HS-27A (cell line): ENCODE measurements at places on chromosomes 16 and 17.

GRCh38 chr16:77234611-77235010 lies 35.4 kb downstream of the SYCE1L start:
- DNase-seq, result no peak

- DNase-seq, result no peak
Observed at GRCh38 chr17:45867702-45868101, 23.0 kb downstream of the SPPL2C start.

DNA sequence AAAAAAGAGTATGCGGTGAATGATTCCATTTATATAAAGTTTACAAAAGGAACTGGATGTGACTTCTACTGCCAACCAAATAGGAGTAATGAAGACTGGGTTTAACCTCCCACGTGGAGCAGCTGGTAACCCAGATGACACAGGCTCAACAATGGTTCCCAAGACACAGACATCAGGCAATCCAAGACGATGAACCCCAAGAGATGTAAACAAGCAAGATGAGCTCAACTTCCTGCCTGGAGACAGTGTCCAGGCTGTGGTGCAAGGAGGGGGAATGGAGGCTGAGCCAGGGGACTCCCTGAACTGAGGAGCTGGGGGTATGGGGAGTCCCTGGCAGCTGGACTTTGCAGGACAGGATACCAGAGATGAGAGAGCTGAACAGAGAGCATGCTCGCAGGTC lies 104.7 kb downstream of the LITAF start:
- no peak for DNase-seq

DNA sequence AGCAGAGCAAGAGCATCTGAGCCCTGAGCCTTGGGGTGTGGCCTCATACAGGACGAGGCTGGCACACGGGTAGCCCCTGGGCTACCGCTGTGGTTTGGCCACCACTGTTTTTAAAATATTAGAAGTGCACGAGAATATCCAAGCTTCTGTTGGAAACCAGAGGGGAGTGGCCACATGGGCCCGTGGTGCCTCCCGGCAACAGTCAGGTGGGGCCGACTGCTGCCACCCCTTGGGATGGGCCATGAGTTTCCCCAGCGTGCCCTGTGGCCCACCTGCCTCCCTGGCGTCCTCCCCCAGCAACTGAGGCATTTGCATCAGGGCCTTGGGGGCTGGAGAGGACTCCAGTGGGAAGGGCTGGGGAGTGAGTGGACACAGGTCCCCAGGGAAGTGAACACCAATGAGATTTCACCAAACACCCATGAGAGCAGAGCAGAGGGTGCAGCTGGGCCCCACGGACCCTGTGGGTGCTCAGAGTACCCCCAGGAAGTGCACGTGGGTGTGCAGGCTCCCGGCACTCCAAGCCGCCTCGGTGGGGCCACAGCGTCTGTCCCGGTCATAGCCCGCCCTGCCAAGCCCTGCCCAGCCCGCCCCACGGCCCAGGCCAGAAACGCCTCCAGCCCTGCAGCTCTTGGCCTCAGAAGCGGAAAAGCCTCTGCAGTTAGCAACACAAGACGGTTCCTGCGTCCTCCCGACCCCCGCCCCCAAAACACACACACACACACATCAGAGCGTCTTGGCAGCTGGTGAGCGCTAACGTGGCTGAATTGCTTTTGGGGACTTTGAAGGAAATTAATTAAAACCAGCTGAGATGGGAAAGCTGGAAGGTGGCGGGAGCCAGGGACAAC lies 22.7 kb downstream of the ZNF469 start:
- no peak for DNase-seq

DNA sequence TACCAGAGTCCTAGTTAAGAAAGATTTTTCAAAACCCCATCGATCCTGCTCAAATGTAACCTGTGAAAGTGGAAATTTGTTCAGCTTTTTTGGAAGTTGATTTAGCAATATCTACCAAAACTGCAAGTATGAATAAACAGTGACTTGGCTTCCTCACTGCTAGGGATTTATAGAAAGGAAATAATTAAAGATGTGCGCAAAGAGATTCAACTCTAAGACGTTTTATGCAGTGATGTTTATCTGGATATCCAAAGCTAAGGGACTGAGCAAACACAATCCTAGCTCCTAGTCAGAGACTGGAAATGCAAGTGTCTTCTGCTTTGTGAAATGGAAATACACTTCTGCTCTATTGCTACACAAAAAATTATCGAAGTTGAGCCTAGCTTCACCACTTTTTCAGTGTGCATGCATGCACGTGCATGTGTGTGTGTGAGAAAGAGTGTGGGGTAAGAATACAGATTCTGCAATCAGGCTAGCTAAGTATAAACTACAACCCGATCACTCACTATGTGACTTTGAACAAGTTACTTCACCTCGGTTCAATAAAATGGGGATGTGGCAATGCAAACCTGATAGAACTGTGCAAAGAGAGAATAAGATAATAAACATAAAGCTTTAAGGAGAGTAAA lies 52.1 kb upstream of the FOXF1 start:
- DNase-seq, result no peak

- no peak for DNase-seq
Observed at GRCh38 chr16:78562650-78563049, 463.2 kb downstream of the WWOX start.

GRCh38 chr17:77726549-77727006 lies 231.9 kb upstream of the TNRC6C start:
- no peak for DNase-seq

DNA sequence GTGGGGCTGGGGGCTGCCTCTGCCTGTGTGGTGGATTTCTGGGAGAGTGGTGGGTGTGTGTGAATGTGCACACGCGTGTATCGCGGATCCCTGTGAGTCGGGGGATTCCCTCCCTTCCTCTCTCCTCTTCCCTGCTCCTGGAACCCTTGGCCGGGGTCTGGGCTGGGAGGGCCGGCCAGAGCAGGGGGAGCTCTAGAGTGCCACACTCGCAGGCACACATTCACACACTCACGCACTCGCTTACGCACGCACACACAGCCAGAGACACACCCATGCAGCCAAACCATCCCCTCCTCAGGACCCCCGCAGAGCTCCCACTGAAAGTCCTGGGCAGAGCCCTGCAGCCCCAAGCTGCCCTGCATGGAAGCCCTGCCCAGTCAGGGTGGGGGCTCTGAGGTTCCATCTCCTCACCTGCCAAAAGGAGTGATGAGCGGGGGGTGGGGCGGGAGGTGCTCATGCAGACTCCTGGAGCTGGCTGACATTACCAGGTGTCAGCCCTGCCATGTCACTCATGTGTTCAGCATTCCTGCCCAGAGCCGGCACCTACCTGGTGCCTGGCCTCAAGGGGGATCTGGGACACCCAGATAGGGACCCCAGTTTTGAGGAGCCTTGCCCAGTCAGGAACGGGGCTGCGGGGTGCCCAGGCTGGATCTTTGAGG lies 1.9 kb downstream of the NECAB2 start:
- DNase-seq, result no peak

DNA sequence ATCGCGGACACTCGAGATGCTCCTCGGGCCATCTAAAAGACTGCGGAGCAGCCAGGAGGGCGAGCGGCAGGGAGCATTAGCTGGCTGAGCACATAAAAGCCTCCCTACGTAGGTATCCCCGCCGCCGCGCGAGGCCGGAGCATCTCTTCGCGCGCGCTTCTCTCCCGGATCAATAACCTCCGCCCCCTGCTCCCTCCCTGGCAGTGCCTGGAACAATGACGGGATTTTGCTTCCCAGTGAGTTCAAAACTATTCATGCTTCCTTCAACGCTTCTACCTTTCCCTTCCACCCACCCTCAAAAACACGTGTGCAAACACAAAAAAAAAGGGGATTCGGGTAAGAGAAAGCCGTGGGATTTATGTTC lies 984 bp downstream of the CENPV start:
- DNase-seq, result no peak

- DNase-seq, result no peak
Observed at GRCh38 chr17:8905331-8905730, 37.9 kb upstream of the PIK3R6 start.

DNA sequence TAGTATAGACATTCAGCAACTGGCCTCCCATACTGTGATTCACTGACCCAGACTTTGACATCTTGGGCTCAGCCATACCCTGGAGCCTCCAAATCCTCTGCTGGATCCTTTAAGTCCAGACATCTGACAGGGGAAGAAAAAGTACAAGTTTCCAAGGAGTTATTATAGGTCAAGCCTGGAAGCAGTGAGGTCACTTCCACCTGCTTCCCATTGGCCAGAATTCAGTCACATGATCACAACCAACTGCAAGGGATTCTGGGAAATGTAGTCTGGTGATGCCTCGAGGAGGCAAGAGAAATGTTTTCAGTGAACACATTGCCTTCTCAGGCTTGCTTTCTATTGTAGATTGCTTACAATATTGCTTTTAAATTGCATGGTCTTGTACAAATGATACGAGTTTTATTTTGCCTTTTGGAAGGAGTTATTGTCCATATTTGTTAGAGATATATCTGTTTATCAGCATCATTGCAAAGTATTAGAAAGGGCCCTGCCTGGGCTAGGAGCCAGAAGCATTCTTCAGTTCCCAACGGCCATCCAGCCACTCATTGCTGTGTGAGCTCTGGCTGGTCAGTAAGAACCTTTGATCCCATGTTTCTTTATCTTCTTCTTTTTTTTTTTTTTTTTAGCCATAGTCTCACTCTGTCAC lies 696.9 kb downstream of the WWOX start:
- no peak for DNase-seq

DNA sequence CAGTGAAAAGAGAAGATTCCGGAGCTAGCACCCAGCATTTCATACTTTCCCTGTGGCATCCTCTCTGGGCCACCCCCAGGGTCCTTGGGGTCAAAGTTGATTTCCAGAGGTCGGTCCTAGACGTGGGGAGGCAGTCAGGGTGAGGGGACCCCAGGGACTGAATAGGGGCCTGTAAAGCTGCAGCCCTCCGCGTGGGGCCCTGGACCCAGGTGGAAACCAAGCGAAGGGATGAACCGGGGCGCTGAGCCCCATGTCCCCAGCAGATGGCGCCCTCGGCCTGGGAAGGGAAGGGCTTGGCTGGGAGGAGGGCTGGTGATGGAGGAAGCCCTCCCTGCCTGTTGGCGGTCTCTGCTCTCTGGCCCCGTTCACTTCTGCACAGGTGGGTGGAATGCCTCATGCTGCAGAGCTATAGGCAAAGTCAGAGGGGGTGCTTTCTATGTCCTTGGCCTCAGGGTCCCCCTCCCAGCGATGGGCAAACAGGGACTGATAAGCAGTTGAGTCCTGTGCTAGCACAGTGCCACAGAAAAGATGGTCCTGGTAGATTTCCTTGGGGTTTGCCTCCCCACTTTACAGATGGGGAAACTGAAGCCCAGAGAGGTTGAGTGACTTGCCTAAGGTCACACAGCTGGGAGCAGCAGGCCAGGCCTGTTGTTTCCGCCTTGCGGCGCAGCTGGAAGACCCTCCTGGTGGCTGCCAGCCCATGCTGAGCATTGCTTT lies 163.4 kb upstream of the CIBAR2 start:
- peak; percentile 12 for DNase-seq

DNA sequence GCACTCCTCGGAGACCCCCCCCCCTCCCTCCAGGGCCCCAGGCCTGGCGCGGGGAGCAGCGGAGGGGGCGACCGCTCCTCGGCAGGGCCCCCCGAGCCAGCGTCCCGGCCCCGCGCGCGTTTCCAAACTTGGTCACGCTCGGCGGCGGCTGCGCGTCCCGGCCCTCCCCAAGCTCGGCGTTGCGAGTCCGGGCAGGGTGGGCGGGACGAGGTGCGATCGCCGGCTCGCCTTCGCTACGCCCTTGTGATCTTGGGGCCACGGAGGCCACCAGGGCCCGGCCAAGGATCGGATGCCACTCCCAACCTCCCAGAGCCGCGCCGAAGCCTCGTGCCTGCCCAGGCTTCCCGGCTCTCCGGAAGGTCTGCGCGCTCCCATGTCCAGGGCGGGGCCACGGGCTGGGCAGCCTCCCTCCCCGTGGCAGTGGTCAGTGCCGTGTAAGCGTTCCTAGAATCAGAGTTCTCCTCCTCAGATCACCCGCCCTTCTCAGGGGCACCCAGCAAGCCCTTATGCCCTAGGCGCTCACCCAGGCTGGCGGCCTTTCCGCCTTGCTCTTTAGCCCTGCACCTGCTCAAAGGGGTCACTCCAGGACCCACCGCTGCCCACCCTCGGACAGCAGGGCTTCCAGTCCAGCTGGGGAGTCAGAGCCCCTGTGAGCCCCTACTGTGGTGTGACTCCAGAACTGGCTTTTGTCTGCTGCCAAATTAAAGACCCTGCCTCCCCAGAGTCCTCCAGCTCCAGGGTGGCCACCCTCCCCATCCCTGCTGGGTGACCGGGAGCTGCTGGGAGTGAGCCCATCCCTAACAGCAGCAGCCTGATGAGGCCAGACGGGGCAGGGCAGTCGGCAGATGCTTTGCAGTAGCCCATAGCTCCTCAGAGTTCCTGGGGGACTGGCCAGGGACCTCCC lies 12.2 kb upstream of the MRPS23 start:
- no peak for DNase-seq

GRCh38 chr16:63617047-63617989 lies 1504.5 kb downstream of the CDH11 start:
- no peak for DNase-seq

DNA sequence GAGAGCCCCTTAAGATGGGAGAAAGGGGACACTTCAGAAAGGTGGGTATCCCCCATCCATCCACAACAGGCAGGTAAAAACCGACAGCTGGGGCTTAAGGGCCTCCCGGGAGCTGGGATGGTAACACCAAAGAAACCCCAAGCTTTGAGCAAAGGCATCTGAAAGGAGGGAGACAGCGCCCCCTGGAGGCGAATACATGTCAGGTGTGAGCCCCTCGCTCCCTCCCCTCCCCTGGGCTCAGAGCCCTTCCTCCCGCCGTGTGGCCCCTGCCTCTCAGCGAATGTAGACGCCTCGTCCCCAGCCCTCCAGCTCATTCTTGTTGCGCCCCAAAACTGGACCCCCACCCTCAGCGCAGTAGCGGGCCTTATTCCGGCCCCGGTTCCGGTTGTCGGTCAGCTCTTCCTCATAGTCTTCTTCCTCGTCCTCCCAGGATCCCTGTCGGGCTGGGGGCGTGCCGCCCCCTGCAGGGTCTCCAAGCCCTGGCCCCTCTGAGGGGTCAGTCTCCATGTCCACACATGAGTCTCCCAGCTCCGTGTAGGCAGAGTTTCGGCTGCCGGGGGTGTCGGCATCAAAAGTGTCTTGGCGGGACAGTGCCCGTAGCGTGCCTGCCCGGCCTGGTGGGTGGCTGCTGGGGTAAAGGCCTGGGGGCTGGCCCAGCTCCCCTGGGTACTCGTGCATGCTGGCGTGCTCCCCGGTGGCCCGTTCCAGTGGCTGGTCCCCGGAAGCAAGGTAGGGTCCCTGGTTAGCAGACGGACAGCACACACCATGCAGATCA lies 9.1 kb upstream of the ARL5C start:
- no peak for DNase-seq

DNA sequence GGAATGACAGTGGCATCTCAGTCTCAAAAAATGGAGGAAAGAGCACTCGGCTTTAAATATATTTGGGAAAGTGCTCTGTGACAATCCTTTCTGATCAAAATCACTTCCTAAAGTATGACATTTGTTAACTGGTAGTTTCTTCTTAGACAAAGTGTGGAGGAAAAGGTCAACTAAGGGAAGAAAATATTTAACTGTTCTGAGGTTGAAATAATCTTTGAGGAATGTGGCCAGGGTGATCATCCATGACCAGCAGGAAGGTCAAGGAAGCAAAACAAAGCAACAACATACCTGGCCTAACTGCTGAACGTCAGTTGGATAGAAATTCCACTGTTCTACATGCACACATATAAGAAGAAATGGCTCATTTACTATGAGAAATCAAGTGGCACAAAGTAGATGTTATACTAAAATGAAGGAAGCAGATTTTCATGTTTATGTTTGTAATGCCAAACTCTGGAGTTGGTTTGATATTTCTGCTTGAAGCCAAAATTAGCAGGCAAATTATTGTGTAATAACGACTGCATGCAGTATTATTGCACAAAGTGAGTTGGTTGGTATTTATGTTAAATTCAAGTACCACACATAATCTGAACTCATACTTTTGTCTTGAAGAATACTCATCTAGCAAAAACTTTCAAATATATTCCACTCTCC lies 87.3 kb upstream of the CORO6 start:
- no peak for DNase-seq

GRCh38 chr16:81311762-81312161 lies 3.0 kb upstream of the GAN start:
- DNase-seq, result no peak
